ENCODE measurements at places on chromosomes 5 and 9.

DNA sequence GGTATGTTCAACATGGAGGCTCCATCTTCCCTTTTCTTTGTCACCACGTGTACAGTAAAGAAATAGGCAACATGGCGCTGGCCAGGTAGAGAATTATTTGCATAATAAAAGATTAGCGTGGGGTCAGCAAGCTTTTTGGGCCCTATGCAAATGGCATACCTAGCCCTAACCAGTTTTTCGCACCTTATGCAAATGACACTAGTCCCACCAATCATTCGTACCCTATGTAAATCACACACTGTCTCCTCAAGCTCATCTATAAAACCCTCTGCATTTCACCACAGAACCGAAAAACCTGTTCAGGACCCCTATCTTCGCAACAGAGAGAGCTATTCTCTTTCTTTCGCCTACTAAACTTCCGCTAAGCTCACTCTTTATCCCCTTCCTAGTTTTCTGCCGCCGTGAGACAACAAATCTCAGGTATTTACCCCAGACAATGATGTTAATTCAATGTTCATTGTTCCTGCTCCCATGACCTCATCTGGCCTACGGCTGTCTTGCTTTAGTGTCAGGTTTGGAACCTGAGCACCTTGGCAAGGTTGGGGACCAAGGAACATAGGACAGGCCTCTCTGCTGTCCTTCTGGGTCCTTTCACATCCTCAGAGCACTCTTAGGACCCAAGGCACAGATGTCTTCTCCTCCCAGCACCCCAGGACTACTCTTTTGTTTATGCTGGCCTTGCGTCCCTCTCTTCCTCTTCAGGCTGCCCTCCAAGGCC is 180.7 kb upstream of the RAI14 start:
- DNase-seq = no peak

- DNase-seq = no peak
These were observed 132.5 kb downstream of the PPP2R2B start for GRCh38 chr5:146745931-146746577.

- DNase-seq = no peak
These were observed at the start of gene CARD19 for GRCh38 chr9:93096131-93096802. TSS of gene CARD19 (plus strand) at chr9:93096217. CDS start at chr9:93096346, 129 bp downstream.

DNA sequence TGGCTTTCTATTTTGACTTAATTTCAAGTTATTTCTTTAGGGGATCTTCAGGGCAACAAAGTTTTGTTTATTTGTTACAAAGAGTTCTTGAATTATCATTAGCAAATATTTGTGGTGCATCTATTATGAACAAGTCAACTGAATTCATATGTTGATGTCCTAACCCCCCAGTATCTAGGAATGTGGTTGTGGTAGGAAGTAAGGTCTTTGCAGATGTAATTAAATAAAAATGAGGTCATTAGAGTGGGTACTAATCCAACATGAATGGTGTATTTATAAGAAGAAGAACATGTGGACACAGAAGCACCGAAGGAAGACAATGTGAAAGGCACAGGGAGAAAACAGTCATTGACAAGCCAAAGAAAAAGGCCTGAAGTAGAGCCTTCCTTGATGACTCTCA is 474.0 kb upstream of the DAB2 start:
- no peak for DNase-seq

- DNase-seq = no peak
These were observed 639.0 kb downstream of the CCDC171 start for GRCh38 chr9:16191691-16192402.

Measured in NCI-H510A (cell line).